ENCODE measurements at places on chromosomes 2 and 18.

DNA sequence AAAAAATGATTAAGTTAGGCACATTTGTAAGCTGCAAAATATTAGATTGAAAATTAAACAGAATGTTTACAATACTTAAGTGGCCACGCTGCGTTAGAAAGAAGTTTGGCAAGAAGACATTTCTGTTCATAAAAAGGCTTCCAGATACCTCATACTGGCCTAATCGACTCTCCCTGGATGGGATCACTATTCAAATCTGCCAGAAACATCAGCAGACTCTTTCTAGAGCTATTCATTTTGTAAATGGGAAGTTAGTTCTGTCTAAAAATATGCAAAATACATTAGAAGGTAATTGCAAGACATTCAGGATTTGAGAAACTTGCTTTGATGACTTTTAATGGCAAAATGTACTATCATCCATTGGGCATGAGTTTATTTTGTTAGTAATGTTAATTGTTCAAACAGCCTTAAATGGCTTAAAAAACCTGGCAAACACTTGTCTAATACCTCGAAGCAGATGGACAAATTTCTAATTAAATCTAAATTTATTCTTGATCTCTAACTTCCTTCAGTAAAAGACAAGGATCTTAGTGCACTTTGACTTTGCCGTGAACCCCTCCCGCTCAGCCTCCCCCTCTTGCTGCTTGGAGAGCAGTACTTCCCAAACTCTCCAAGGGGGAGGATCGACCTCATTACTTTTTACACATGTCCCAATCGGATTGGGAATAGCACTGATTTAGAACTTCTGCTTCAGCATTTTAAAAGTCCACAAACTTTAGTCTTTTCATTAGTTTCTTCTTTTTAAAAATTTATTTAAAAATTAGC lies 103.5 kb downstream of the SMIM21 start:
- DNase-seq = no peak

GRCh38 chr18:63322908-63323634 lies 3.5 kb upstream of the BCL2 start:
- peak; percentile 76 for DNase-seq

GRCh38 chr2:128368437-128369107 lies 49.9 kb upstream of the HS6ST1 start:
- no peak for DNase-seq

DNA sequence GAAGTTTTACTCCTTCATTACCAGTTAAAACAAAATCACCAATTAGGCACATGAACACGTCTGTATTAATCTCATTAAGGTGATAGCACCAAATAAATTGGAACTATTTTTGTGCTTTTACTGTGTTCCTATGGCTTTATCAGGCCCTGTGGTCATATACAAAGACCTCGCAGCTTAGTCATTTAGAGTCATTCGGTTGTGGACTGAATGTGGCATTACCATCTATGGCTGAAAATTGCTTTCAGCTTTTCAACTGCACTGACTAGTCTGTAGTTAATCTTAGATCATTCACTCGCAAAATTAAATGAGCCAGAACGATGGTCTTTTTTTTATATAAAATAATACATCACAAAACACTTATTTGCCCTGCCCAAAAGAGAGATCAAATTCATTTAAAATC lies 601.7 kb downstream of the NR4A2 start:
- no peak for DNase-seq

DNA sequence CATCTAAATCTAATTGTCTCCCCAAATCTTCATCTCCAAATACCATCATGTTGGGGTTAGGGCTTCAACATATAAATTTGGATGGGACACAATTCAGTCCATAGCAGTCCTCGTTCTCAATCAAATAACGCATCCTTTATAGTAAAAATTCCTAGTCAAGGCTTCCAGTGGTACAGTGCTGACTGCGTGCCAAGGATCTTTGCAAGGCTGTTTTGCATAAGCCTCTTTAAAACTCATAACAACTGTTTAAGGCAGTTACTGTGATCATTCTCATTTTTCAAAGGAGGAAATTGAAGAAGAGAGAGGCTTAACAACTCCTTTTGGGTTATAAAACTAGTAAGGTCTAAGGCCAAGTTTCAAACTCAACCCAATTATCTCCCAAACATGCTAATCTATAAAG lies 666.9 kb downstream of the NYAP2 start:
- DNase-seq = no peak

DNA sequence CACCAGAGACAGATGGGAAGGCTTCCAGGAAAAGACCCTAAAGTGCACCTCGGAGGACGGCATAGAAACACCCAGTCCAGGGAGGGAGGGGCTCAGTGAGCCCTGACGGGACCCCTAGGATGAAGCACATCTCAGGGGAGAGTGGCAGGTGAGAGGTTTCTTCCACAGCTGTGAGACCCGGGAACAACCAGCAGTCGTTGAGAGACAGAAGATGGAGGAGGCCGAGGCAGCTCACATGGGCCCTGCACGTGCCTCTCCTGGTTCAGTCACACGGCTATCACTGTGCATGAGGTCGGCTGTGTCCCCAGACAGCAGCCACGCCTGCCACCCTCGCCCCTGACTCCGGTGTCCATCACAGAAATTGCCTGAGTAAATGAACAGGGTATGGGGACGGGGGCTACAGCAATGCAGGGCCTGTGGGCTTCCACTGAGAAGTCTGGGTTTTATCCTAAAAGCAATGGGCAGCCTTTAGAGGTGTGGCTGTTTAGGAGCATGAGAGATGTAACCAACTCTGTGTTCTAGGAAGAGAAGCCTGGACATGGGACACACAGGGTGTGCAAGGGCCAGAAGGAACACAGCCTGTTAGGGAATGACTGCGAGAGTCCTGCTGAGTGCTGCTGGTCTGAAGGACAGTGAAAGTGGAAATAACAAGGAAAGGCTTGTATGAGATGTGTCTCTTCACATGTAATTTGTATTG lies 102.0 kb downstream of the TMEM18 start:
- no peak for DNase-seq

GRCh38 chr18:62767321-62767720 lies 52.0 kb downstream of the PHLPP1 start:
- DNase-seq = no peak

DNA sequence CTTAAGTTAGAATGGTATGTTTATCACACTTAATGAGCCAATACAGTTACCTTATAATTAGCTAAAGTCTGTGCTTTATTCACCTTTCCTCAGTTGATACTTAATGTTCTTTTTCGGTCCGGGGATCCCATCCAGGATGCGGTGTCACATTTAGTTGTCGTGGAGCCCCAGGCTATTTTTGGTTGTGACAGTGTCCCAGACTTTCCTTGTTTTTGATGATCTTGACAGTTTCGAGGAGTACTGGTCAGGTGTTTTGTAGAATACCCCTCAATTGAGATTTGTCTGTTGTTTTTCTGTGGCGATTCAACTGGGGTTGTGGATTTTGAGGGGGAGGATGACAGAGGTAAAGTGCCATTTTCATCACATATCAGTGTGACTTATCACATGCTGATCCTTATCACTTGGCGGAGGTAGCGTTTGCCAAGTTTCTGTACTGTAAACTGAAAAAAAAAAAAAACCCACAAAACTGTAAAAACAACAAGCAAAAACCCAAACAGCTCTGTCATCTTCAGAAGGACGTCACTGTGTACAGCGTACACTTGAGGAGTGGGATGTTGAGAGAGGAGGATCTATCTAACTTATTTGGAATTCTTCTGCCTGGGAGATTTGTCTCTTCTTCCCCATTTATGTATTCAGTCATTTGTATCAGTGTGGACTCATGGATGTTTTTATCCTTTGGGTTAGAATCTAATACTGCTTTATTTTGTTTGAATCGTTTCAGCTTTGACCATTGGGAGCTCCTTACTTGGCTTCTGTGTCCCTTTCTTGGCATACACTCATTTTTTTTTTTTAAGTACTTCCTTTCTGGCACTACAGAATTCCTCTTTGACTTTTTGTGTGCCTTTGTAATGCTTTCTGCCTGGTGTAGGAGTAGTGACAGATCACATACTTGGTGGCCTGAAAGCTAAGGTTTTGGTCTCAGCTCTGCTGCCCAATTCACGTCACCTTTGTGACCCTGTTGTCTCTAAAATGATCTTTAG lies 68.1 kb downstream of the FMNL2 start:
- DNase-seq = no peak

- no peak for DNase-seq
Observed at GRCh38 chr2:1693723-1694122, 50.6 kb downstream of the PXDN start.

GRCh38 chr2:106849253-106849652 lies 36.7 kb downstream of the ST6GAL2 start:
- DNase-seq = no peak

DNA sequence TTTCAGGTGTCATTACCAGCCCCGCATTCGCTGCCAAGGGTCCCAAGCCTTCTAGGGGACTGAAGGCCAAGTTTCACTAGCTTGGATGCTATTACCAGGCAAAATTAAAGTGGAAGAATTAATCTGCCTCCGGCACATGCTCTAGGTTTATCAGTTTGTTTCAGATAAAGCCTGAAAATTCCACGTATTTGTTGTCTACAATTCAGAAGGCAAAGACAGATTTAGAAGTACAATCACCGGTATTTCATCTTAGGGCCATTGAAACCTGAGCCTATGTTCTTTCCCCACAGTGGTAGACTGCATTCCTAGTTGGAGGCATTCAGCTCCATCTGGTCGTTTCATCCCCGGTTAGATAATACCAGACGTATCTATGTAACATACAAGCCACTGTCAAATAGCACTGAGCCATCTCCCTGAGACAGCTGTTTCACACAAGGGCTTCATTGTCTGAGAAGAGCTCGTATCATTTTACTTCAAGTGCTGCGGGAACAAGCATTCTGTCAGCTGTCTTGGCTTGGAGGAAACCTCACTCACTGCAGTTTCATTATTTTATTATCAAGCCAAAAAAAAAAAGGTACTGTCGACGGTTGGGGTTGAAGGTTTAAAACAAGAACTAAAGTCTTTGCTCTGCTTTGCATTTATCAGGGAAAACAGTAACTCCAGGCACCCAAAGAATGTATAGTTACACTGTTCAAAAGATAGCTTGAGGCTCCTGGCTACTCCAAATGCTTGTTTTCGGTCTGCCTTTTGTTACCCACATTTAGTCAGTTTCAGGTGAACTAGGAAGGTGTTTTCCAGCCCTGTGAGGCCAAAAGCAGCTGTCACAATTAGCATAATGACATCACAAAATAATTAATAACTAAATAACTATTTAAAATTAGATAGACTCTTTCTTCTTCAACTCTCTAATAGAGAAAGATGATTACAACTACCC lies 76.7 kb downstream of the TGIF1 start:
- peak; percentile 54 for DNase-seq

- DNase-seq = no peak
Observed at GRCh38 chr18:79400091-79400590, 4.4 kb downstream of the NFATC1 start.

DNA sequence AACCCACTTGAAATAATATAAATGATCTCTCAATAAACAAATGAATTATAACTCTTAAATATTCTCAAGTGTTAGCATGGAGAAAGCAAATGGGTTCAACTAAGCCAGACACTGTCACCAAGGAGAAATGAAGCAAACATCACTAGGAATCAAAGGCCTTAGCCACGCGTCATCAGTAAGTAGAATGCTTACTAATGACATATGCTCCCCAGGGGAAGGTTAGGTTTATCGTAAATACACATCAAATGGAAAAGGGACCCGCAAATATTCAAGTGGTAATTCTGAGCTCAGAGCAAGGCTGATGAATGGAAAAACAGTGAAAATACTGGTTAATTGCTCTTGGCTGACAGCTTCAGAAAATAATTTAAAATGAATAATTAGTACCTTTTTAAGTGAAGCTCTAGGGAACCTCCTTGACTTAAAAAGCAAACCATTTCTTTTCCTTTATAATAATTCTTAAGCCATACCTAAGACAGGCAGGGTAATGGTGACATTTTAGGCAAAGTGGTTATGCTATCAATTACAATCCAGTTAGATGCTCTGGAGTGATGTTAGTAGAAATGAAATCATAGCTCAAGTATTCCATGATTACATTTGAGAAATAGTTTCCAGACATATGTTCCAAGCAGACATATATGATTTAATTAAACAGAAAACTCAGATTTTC lies 101.5 kb downstream of the ALPK2 start:
- no peak for DNase-seq

DNA sequence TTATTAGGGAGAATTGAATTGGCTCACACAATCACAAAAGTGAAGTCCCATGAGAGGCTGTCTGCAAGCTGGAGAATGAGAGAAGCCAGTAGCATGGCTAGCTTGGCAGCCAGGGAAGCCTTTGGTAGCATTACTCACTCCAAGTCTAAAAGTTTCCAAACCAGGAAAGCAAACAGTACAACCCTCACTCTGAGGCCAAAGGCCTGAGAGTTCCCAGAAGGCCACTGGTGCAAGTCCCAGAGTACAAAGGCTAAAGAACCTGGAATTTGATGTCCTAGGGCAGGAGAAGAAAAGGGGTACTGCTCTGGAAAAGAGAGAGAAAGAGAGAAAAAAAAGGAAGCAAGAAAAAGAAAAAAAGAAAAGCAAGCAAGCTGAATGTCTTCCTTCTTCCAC lies 318.2 kb downstream of the RND3 start:
- no peak for DNase-seq

DNA sequence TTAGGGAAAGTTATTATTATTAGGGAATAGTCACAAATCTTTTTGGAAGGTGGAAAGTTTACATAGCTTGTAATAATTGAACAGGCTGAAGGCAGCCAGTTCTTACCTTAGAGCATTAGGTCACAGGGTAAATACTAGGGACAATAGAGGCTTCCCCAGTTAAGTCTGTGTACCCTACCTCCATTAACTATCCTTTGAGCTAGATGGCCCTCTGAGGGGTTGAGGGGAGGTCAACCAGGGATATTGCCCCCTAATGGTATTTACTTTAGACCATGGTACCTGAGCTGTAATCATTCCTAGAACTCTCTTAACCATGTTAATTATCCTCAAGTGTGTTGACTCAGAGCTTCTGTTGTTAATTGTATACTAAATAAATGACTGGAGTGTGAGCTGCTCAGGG lies 120.5 kb upstream of the SCN7A start:
- DNase-seq = no peak

- no peak for DNase-seq
Observed at GRCh38 chr2:19355014-19355405, 3.4 kb downstream of the OSR1 start.

- no peak for DNase-seq
Observed at GRCh38 chr2:241273210-241274020, 42.1 kb downstream of the HDLBP start.

- DNase-seq = no peak
Observed at GRCh38 chr2:111117598-111118480, 2.9 kb upstream of the BCL2L11 start.

DNA sequence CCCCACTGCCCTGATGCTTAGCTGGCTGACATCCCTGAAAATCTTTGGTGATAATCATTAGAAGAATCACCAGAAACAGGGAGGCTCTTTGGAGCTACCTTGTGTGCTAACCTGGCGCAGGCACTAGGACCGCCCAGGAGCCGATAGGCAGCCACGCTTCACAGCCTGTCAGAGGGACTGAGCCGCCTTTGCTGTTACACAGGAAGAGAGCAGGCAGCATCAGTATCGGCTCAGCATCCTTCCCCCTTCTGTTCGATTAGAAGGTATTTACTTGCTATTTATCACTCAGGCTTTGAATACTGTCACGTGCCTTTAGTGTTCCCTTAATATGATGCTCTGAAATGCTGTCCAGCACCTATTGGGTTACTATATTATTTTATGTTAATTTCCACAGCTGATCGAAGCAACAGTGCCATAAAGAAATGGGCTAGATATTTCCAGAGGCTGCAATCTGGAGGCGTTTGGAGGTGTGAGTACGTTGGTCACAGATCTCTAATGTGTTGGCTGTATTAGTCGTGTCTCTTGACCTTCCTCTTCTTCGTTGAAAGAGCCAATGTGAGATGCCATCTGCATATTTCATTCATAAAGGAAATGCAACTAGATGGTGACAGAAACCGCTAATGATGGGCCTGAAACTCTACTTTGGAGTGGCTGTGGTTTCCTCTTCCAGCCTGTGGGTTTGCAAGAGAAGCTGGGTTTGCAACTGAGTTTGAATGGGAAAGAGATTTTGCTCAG lies 110.4 kb upstream of the RAB27B start:
- DNase-seq = no peak
